ENCODE measurements at places on chromosomes 5 and 9.

GRCh38 chr9:134915046-134915985 lies 2.4 kb downstream of the FCN1 start:
- no peak for DNase-seq

- no peak for DNase-seq
Observed at GRCh38 chr9:82052081-82052480, 63.5 kb downstream of the SPATA31D1 start.

DNA sequence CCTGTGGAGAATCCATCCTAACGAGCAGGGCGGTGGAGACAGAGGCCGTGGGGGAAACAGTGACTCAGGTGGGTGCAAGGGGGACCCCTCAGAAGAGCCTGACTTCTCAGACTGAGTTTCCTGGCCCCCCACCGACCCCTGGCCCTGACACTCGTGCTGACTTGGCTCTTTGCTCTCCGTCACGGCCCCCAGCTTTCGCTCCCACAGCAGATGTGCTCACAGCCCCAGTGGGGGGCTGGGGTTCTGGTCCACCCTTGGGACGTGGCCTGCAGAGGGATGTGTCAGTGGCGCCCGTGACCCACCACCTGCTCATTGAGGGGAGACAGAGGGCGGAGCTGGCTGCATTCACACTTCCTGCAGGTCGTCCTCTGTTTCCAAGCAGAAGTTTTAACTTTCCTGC lies 62.9 kb upstream of the IRX4 start:
- DNase-seq, result no peak

DNA sequence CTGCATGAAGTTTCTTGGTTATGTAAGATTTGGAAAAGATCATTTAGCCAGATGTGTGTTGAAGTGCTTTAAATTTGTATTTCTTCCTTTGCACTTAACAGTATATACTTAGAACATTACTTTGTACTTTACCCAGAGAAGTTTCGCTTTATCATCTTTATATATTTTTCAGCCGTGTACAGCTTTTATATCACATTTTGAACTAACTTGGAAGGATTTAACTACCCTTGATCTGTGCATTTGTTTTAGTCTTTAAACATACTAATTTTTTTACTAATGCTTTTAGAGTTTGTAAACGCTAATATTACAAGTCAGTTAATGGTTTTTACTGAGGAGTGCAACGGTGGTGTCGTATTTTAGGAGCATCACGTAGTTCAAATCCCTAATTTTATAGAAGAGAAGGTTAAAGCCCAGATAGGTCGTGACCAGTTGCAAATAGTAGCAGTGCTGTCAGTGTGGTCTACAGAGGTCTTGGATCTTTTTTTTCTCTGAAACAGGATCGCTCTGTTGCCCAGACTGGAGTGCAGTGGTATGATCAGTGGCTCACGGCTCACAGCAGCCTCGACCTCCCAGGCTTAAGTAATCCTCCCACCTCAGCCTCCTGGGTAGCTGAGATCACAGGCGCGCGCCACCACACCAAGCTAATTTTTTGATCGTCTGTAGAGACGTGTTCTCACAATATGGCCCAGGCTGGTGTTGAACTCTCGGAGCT lies 2.0 kb downstream of the MATR3 start:
- no peak for DNase-seq

GRCh38 chr5:32265902-32266301 lies 46.8 kb downstream of the MTMR12 start:
- DNase-seq, result no peak

GRCh38 chr5:52989781-52990527 lies 802 bp downstream of the ITGA2 start:
- peak; percentile 9 for DNase-seq

- DNase-seq, result no peak
Observed at GRCh38 chr9:5633243-5633642, 4.3 kb downstream of the RIC1 start.

DNA sequence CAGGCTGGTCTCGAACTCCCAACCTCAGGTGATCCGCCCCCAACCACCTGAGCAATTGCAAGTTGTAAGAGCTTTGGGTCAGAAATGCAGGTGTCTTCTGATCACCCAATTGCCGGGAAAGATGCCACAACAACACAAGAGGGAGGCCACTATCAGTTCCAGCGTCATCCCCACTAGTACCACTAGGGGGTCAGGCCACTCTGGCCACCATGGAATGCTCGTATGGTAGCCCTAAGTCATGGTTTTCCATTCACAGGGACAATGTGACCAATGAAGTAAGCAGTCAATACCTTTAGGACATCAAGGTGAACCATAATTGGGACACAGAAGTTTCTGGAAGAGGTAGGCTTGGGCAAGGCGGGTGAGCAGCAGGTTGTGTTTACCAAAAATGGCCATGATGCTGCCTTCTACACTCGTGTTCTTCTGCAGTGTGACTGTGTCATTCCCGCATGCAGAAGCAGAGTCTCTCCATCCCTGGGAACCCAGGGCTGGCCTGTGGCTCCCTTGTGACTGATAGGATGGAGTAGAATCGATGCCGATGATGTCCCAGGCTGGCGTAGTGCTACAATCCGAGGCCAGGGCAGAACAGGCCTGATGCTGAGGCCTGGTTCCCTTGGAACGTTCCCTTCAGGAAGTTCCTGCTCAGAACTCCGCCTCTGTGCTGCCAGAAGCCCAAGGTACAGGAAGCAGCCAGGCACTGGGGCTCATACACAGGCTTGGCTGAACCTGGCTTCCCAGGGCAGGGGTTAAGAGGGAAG lies 42.2 kb upstream of the ANKRD33B start:
- DNase-seq, result no peak

DNA sequence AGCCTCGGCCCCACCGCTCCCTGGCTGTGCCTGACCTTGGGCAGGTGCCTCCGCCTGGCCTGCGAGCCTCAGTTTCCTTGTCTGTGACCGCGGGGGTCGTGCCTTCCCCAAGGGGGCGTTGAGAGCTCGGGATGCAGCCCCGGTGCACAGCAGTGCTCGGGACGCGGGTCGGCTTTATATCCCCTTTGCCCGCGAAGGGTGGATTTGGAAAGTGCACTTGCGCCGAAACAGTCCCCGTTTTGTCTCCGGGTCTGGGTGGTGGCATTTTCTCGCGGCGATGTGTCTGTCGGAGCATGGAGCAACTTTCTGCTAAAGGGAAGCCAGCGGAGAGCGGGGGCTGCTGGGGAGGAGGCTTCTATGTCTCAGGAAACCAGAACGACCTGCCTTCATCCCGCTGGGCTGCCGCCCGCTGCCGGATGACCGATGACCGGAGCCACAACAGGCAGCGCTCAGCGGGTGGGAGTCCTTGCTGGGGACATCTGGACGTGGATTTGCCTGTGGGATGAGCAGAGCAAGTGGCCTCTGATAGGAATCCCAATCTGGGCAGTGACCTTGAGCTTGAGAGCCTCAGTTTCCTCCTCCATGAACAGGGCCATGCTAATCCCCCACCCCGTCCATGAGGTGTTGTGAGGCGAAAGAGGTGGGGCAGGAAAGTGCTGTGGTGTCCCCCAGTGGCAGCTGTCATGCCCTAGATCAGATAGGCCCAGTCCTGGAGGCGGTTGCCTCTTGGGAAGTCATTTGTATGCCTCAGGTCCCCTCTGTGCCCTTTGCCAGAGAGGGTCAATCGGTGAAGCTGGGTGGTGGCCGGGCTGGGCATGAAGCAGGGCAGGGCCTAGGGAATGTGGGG lies 651 bp downstream of the HRH2 start:
- DNase-seq, result no peak

DNA sequence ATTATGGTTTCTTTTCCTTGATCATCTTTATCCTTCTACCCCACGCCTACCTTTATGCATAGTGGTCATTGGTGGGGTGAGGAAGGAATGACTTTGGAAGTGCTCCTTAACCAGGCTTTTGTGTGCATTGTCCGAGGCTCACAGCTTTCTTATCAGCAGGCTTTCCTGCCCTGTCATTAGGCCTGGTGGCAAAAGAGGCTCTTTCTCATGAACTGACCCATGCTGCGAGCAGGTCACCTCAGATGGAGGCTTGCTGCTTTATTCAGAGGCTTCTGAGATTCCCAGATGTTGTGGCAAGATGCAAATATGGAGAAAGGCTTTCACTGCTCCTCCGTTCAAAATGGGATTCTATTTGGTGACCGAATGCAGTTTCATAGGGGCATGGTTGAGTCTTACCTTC lies 57.4 kb upstream of the DMRTA1 start:
- DNase-seq, result no peak

GRCh38 chr5:110032376-110032775 lies 342.6 kb downstream of the MAN2A1 start:
- DNase-seq, result no peak

- peak; percentile 85 for DNase-seq
Observed at GRCh38 chr5:59768152-59769040, 125.1 kb downstream of the PDE4D start.

- DNase-seq, result no peak
Observed at GRCh38 chr9:33273972-33274328, 9.1 kb downstream of the CHMP5 start.

GRCh38 chr5:140293091-140293848 lies 9.6 kb downstream of the PFDN1 start:
- DNase-seq, result no peak

- no peak for DNase-seq
Observed at GRCh38 chr9:75228893-75229292, 140.6 kb downstream of the OSTF1 start.

DNA sequence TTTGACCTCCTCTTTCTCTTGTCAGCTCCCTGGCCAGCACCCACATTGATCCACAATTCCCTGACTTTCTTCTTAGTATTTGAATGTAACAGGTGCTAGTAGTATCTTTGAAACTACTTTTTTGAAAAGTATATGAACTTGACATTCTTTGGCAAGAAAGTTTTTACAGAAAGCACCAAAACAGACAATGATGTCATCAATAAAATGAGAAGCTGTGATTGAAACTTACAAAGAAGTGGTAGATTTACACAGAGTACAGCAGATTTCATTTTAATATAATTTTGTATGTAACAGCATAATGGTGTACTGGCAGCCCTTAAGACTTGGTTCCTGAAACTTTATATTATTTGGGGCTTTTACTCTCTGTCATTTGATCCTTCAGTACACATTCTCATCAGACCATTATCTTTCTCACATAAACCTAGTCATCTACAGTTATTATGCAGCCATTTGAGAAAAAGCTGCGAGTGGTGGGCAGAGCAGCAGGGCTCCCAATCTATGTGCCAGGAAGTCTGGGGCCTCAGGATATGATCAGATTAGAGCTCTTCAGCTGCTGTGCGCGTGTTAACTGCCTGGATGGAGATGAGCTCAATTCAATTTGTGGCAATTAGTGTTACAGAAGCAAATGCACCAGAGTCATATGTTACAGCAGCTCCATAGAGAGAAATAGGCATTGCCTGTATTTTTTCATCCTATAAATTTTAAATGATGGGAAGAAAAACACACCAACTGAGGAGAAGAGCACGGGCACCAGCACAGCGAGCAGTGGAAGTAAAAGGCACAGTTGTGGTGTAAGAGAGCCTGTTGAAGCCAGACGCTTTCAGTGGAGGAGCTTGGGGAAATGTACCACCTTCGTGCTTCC lies 126.1 kb downstream of the STARD4 start:
- DNase-seq, result peak; percentile 85

- DNase-seq, result no peak
Observed at GRCh38 chr5:134240421-134240962, 14.6 kb upstream of the PPP2CA start.

DNA sequence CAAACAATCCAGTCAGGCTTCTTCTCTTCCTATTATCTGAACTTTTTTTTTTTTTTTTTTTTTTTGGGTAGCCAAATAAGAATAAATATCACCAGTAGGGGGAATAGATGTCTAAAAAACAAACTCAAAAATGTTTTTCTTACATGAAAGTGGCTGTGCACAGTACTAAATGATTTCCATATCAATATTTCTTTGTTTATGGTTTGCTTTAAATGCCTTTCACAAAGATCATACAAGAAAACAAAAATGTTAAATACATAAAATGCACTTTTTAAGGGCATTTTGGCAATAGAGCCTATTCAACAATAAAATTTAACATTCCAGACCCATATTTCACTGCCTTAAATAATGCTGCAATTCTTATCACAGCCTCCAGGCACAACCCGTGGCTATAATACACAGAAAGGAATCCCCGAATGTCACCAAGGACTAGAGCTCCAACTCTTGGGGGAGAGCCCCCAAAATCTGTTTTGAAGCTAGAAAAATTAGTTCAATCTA lies 91.1 kb upstream of the TBCA start:
- no peak for DNase-seq

- DNase-seq, result no peak
Observed at GRCh38 chr9:2479056-2479565, 142.5 kb upstream of the VLDLR start.

DNA sequence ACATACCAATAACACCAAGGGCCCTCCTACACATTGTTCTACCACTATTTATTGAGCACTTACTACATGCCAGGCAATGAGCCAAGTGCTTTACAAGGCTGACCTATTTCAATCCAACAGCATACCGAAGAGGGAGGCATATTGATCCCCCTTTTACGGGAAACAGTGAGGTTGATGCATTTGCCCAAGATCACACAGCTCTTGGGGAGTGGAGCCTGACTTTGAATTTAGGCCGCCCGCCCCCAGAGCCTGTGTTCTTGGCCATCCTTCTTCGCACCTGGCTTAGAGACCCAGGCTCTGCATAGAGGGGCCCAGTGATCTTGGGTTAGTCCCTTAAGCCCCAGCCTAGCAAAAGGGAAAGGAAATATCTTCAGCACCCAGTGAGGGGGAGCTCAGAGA lies 158.1 kb upstream of the IER5L start:
- DNase-seq, result no peak

- DNase-seq, result no peak
Observed at GRCh38 chr9:15103290-15103689, 193.1 kb upstream of the FREM1 start.

- DNase-seq, result no peak
Observed at GRCh38 chr5:12876541-12877298, 972.5 kb upstream of the CTNND2 start.

DNA sequence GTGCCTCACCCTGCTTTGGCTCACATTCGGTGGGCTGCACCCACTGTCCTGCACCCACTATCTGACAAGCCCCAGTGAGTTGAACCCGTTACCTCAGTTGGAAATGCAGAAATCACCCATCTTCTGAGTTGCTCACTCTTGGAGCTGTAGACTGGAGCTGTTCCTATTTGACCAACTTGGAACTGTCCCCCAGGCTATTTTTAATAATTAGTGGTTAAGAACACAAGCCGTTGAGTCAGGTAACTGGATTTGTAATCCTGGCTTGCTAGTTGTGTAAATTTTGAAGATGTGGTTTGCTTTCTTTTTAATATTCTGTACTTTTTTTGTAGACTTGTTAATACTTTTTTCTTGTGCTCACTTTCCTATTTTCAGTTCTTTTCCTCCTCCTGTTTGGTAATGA lies 81.2 kb downstream of the CNTLN start:
- no peak for DNase-seq

GRCh38 chr9:111621895-111622480 lies 9.1 kb upstream of the DNAJC25 start:
- no peak for DNase-seq

DNA sequence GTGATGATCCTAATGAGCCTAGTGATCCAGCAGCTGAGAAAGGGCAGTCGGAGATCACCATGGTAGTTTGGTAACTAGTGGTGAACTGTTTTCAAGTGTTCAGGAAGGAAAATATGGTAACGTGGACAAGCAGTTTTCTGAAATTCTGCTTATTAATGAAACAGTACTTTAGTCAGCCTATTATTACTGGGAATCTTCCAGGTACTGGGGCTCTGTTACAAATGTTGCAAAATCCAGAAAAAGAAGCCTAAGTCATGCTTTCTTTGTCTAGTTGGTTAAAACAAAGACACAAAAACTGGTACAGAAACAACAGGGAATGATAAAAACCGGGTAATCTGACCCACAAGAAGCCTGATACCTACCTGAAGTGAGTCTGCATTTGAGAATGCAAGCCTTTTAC lies 18.2 kb downstream of the TTC23L start:
- no peak for DNase-seq

- no peak for DNase-seq
Observed at GRCh38 chr5:124795829-124796228, 49.4 kb upstream of the ZNF608 start.
